Adrenal gland (tissue), 19 donors: ENCODE measurements at places on chromosomes 3 and 15.

DNA sequence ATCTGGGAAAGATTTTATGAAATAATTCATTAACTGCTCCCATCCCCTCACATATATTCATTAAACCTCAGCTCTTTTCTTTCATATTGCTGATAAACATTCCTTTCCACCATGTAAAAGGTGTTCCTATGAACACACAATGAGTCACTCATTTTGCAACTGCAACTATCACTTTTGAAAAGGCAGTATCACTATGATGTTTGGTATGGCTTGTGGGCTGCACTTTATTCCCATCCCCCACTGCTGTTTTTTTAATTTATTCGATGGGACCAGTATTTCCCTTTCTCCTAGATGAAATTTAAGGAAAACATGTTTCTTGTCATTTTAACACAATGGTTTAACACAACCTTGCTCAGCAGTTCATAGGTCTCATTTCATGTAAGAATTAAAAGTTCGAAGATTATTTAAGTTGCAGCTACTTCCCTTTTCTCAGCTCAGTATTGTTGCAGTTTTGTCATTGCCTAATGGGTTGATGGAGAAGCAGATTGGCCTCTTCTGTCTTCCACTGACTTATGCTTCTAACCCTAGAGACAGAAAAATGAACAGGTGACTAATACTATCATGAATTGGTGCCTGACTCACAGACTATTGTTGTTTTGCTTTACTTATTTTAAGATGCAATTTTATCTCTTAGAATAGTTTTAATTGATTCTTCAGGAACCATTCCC, 280.3 kb downstream of the ZPLD1 start:
- no peak for DNase-seq

DNA sequence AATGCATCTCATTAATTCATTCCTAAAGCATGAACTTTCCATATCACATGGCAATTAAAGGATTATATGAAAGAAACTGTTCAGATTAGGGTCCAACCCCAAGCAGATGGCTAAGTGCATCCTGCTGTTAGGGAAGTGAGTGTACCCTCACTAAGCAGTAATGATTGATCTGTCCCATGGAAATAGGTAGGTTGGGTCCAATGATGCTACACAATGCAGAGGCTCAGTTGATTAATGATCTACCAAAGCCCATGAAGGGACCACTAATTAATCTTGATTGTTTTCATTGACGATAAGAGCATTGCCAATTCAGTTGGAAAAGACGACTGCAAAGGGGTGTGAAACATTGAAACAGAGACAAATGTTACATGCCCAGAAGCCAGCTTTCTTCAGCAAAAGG, 194.5 kb upstream of the LRTM1 start:
- DNase-seq: no peak

DNA sequence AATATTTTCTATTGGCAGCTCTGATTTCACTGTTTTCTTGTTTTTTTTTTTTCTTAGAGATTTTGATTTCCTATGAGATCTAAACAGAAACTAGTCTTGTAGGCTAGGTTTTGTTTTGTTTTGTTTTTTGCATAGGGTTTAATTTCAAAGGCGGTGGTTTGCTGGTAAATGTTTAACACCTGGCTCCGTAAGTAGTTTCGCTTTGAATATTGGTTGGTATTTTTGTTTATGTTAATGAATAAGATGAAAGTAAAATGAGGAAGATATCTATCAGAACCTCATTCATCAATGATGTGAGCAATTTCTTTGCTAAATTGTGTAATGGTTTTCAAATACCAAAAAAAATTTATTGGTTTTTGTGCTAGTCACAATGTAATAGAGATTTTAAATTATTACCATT, 39.7 kb upstream of the TM4SF1 start:
- DNase-seq: no peak

DNA sequence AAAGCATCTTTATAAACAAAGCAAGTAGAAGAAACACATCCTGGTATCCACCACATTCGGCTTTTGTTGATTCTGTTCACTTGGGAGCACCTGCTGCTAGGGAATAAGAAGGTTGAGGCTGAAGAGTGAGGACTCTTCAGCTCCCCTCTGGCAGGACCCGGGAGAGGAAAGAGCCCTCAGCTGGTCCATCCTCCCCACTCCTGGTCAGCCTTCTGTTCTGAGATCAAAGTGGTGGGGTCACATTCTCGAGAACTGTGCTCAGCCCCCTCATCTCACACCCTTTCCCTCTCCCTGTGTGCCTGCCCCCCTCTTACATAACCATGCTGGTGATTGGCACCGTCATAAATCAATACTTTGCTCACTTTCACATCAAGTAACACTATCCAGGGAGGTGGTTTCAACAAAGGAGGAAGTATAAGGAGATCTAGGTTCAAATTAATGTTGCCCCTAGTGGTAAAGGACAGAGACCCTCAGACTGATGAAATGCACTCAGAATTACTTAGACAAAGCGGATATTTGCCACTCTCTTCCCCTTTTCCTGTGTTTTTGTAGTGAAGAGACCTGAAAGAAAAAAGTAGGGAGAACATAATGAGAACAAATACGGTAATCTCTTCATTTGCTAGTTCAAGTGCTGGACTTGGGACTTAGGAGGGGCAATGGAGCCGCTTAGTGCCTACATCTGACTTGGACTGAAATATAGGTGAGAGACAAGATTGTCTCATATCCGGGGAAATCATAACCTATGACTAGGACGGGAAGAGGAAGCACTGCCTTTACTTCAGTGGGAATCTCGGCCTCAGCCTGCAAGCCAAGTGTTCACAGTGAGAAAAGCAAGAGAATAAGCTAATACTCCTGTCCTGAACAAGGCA, at the start of gene NR1I2:
Gene NR1I2 (plus strand): TSS at position 772 of the 869 bp plus-strand sequence.
- DNase-seq: no peak

GRCh38 chr3:101902041-101902440, 52.7 kb downstream of the NFKBIZ start:
- no peak for DNase-seq

- no peak for DNase-seq
These were observed 13.7 kb upstream of the HEG1 start for GRCh38 chr3:125069452-125069851.

- DNase-seq: no peak
These were observed 493.8 kb upstream of the NECTIN3 start for GRCh38 chr3:110577854-110578253.

DNA sequence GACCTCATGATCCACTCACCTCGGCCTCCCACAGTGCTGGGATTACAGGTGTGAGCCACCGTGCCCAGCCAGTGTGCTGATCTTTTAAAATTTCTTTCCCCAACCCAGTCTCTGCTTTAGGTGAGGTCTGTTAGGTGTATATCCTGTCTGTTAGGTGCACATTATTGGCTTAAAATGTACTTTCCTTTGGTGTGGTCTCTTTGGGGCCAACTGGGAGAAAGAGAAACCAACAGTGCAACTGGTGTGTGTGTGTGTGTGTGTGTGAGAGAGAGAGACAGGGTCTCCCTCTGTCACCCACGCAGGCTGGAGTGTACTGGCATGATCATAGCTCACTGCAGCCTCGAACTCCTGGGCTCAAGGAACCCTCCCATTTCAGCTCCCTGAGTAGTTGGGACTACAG, 50.3 kb upstream of the GNB5 start:
- no peak for DNase-seq

- DNase-seq: no peak
These were observed 45.5 kb downstream of the TMOD3 start for GRCh38 chr15:51874751-51875644.

GRCh38 chr3:64295594-64295993, 70.3 kb upstream of the PRICKLE2 start:
- peak; percentile 66 for DNase-seq

DNA sequence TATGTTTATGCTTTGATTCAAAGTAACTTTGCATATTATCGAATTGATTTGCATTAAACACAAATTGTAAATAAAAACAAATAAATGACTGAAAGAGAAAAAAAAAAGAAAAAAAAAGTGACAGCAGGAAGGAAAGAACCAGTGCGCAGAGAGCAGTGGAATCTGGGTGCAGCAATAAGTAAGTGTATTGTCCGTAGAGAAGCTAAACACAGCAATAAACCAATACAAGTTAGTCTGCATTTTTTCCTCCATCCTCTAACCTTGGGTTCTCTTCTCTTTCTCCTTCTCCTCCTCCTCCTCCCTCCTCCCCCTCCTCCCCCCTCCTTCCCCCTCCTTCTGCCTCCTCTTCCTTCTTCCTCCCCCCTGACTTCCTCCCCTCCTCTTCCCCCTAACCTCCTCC, 18.3 kb upstream of the ARL8B start:
- no peak for DNase-seq

DNA sequence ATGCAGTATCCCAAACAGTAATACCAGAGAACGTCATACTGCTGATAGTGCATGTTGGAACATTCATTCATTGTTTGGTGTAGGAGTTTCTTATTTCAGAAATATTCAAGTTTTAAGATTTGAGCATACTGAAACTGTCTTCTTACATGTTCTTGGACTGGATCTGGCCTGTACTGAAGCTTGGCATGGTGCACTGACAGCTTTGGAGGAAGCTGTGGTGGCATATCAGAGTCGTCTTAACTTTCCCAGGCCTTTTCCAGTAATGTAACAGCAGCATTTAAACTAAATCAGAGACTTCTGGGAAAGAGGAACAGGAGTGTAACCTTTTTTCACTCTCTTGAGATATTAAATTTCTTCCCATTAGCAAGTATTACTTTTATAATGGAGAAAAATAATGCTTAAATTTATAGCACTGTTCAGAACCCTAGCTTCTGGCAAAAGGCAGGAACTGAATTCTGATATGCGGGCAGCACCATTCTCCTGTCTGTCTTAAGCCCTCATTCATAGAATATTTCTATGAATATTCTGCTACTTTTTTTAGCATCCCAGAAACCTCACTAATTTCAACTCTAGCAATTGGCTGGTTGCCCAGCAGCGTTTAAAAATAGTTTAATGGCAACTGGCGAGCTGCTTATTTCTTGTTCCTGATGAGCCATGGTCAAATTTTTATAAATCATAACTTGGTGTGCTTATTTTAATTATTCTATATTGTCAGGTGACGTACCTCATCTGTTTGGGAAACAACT, 31.1 kb downstream of the DNAJC13 start:
- DNase-seq: peak; percentile 74

DNA sequence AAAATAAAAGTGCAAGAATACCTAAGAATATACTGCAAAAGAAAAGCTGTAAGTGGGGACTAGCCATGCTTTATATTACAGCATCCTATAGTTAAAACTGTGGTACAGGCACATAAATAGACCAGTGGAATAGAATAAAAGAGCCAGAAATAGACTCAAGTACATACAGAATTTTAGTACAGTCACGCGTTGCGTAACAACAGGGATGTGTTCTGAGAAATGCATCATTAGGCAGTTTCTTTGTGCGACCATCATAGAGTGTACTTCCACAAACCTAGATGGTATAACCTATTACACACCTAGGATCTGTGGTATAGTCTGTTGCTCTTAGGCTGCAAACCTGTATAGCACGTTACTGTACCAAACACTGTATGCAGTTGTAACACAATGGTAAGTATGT, 61.8 kb downstream of the PCCB start:
- no peak for DNase-seq

GRCh38 chr3:29977360-29977759, 629.0 kb upstream of the TGFBR2 start:
- no peak for DNase-seq

DNA sequence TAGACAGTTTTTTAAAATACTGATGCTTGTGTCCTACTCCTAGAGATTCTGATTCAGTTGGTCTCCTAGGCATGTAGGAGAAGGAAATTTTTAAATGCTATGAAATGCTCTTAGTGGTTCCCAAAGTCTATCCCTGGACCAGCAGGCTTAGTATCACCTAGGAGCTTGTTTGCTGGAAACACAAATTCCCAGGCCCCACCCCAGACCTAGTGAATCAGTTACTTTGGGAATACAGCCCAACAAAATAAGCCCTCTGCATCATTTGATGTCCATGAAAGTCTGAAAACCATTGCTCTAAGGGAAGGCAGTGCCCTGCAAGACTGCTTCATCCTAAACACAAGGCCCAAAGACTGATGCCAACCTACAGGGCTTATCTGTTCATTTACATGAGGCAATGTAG, 36.3 kb downstream of the CCNL1 start:
- no peak for DNase-seq

- DNase-seq: no peak
These were observed 730 bp downstream of the ZKSCAN7 start for GRCh38 chr3:44555723-44556122.

GRCh38 chr3:178097576-178097975, 438.7 kb upstream of the KCNMB2 start:
- DNase-seq: peak; percentile 58

DNA sequence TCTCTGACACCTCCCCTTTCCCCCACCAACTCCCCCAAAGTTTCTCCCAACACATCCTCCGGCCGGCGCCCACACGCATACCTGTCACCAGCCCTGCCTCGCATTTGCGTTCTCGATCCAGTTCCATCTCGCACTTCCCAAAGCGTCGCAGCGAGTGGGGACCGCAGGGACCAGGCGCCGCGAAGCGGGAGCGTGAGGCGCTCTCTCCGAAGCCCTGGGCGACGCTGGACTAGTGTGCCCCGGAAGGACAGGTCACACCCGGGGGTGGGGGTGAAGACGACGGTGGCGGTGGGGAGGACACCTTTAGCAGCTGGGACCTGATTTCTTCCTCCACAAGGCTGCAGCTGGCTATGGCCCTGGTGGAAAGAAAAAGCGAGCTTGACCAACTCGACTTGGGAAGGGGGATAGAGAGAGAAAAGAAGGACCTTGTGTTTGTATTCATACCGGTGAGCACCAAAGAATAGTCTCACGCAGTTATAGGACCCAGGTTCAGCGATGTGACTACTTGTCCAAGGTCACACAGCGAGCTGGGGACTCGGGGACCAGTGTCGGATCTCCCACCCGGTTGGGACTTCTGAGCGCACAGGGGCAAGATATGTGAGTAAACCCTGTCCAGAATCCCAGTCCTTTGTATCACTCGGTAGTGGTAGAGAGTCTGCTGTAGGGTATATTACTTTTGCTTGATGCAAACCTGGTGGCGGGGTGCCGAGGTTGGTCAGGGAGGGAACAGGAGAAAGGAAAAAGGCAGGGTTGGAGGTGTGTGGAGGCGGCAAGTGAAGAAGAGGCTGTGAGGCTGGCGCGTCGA, 607 bp upstream of the GHSR start:
- no peak for DNase-seq

- DNase-seq: no peak
These were observed 68.7 kb downstream of the CGNL1 start for GRCh38 chr15:57444877-57445513.

GRCh38 chr15:41730543-41730942, 43.7 kb upstream of the MAPKBP1 start:
- no peak for DNase-seq

GRCh38 chr3:39133822-39134221, 19.6 kb downstream of the CSRNP1 start:
- DNase-seq: no peak

DNA sequence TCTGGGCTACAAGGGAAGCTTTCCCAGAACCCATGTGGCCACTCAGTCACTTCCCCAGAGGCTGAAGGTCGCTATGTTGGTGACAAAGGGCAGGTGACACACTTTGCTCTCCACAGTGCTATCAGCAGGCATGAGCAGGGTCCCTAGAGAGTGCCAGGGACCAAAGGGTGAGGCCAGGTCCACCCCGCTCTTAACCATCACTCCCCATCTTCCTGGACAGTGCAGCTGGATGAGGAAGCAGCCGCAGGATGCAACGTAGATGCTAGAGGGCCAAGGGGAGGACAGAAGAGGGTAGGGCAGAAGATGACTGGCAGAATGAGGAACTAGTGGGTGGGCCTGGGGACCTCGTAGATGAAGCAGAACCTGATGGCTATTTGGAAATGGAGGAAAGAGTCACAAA, 13.6 kb upstream of the LTF start:
- no peak for DNase-seq

GRCh38 chr3:146712806-146713205, 107.7 kb upstream of the PLSCR5 start:
- no peak for DNase-seq
